ENCODE measurements at places on chromosomes 5 and 9.
A peak's percentile ranks its signal among the peaks of the same experiment; 100 is the strongest.

DNA sequence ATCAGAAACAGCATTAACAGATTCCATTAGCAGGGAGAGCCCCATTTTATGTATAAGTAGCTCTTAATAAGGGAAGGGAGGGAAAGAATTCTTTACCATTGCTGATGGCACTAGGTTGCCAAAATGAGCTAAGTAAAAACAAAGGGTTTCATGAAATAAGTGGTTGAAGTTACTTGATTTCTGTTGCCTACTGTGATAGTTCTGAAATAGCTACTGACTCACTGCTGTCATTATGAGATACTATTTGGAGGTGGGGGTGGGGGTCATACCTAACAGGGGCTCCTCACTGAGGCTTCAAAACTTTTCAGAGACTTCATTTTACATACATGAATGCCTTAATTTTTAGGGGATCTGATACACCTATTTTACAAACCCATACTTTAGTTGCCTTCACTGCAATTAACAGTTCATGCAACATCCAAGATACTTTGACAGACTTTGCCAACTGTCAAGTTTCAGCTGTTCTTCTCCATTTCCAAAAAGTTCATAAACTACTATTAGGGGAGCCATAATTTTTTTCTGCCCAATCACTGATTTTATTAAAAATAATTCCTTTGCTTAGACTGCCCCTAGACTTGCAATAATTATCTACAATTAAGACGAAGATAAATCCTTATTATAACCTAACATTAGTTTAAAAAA lies 4.6 kb downstream of the HOMER1 start:
- DNase-seq = no peak

DNA sequence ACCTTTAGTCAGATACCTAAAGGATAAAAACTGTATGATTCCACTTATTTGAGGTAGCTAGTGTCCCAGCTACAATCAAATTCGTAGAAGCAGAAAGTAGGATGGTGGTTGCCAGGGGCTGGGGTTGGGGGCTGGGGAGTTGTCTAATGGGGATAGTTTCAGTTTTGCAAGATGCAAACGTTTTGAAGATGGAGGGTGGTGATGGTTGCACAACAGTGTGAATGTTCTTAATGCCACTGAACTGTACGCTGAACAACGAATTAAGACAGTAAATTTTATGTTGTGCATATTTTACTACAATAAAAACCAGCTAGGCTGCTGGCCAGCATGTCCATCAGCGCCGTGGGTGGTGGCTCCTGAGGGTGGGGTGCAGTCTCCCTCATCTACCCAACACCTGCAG lies 137.8 kb downstream of the GADD45G start:
- DNase-seq = no peak

GRCh38 chr9:8331507-8332330 lies 532.1 kb upstream of the DMAC1 start:
- no peak for DNase-seq

- DNase-seq = no peak
Measured at GRCh38 chr5:169009123-169009522, 291.8 kb downstream of the SLIT3 start.

DNA sequence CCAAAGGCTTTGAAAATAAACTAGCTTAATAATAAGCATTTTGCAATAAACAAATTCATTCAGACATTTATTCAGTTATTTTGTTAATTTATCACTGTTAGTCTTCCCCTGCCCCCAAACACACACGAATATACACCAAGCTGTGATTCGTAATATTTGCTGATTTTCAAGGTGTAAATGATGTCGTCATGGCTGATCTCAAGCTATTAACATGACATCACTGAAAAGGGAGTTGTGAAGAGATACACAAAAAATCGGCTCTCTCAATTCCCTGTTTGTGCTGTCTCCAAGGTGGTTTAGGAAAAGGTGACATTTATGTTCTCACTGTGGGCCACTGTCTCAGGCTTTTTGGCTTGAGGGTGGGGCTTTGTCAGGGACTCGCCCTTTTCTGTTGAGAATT lies 413.3 kb downstream of the CDH9 start:
- no peak for DNase-seq

DNA sequence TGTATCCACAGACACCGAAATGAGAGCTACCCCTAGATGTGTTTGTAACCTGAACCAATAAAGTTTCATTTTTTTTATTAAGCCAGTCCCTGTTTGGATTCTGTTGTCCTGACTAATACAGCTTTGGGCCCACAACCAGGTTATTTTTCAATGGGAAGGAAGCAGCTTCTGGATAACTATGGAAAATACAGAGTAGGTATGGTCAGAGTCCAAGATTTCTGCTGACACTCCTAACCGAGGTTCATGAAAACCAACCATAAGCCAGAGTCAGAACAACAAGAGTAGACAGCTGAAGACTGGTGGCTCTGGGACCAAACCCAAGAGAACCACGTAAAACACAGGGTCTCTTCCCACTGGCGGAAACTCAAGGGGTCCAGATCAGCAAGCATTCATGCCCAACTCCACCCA lies 10.8 kb downstream of the KLF9 start:
- no peak for DNase-seq

GRCh38 chr5:159547466-159548195 lies 217.3 kb upstream of the IL12B start:
- no peak for DNase-seq

GRCh38 chr5:95172659-95173058 lies 112.2 kb downstream of the MCTP1 start:
- no peak for DNase-seq

GRCh38 chr9:93486268-93486667 lies 32.9 kb upstream of the FAM120AOS start:
- no peak for DNase-seq

GRCh38 chr9:89808756-89809181 lies 204.0 kb downstream of the GADD45G start:
- no peak for DNase-seq

GRCh38 chr9:133676450-133676849 lies 40.3 kb downstream of the DBH start:
- no peak for DNase-seq

DNA sequence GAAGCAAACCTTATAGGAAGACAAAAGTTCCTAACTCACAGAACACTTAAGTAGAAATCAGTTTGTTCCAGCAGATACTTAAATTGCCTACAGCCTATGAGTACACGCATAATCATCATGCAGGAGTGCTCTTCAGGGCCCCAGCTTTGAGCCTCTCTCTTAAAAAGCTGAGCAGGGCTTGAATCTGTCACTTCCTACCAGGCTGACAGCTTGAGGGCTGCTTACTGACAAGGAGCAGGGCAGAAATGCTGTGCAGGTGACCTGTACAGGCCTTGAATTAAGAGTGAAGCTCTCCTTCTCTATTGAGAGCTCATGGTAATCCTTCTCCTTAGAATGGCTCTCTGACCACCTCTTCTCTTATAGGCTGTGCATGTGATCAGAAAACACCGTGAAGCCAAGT lies 66.5 kb upstream of the MAST4 start:
- no peak for DNase-seq

DNA sequence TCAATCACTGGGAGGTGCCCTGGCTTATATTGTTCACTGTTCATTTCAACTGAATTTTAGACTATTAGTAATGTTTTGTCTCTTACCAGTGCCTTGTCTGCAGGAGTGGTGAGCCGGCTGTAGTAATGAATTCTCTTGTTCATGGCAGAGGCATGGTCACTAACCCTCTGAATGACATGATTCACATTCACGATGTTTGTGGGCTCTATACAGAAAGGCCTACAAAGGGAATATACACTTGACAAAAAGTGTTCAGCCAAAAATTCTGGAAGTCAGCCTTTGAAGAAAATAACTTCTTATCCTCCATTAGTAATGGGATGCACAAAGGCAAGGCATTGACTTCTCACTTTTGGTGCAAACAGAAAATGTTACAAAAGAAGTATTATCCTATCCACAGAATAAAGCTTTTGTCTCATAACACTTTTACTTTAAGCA lies 39.6 kb downstream of the SLC38A9 start:
- DNase-seq = no peak

- DNase-seq = peak; percentile 55
Measured at GRCh38 chr9:90000925-90001324, 396.1 kb downstream of the GADD45G start.

DNA sequence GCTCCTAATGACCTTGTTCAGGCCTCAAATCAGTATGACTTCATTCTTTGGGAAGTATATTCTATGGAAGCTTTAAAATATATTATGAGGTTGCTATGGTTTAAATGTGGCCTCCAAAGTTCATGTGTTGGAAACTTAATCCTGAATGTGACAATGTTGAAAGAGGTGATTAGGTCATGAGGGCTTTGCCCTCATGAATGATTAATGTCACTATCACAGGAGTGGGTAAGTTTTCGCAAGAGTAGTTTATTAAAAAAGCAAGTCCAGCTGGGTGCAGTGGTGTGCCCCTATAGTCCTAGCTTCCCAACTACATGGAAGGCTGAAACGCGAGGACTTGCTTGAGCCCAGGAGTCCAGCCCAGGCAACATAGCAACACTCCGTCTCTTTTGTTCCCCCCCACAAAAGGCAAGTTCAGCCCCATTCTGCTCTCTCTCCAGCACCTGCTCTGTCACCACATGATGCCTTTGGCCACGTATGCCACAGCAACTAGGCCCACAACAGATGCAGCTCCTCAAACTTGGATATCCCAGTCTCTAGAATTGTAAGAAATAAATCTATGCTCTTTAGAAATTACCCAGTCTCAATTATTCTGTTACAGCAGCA lies 105.3 kb downstream of the SIL1 start:
- DNase-seq = no peak

DNA sequence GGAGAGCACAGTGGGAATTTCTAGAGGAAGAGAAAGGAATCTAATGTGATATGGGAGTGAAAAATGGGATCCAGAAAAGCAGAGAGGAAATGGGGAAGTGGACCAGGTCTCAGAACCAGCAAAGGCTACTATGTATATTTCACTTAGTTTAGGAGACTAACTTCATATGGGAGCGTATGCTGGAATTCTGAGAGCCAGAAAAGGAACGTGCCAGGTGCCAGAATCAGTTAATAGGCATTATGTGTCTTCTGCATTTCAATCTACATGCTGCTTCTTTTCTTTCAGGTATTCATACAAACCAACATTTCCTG lies 28.5 kb upstream of the IFNA14 start:
- DNase-seq = no peak

GRCh38 chr9:72382405-72382804 lies 17.4 kb upstream of the ZFAND5 start:
- DNase-seq = no peak

DNA sequence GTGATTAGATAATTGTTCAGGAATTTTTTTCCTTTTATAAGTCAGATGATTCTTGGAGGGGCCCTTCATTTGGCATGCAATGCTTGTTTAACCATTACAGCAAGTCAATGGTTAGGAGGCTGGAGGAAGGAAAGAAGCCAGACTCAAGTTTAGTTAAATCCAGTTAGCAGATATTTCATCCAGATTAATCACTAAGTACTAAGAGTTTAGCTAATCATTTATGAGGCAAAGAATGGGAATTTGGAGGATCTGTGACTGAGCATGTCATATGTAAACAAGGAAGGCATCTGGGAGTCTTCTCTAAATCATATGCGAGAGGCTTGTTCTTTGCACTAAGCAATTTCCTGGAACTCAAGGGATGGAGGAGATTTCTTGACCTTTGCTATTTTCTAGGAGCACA lies 145.3 kb upstream of the SGCD start:
- no peak for DNase-seq

GRCh38 chr9:137267933-137268355 lies 9.6 kb upstream of the TOR4A start:
- no peak for DNase-seq

- no peak for DNase-seq
Measured at GRCh38 chr5:74762599-74762998, 4.3 kb downstream of the GFM2 start.

GRCh38 chr9:128933731-128934130 lies 12.9 kb downstream of the PHYHD1 start:
- DNase-seq = no peak

GRCh38 chr9:32991897-32992594 lies 9.4 kb downstream of the APTX start:
- DNase-seq = no peak

GRCh38 chr5:143094087-143094521 lies 309.4 kb downstream of the NR3C1 start:
- no peak for DNase-seq

DNA sequence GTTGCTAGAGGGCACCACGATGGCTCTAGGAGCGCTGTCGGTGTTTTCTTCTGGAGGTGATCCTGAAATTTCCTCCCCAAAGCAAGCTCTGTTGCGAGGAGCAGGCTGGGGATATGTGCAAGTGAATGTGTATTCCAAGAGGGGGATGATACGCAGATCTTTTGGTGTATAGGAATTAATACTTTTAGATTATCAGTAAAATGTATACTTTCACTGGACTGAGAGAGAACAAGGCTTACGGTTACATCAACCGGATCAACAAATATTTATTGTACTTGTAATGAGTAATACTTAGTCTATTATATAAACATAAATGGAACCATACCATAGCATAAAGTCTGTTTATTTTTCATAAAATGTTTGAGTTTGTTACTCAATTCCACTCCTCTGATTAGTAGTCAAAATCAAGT lies 632 bp upstream of the PRKAA1 start:
- peak; percentile 62 for DNase-seq

GRCh38 chr5:60362158-60362557 lies 337.8 kb downstream of the DEPDC1B start:
- no peak for DNase-seq

DNA sequence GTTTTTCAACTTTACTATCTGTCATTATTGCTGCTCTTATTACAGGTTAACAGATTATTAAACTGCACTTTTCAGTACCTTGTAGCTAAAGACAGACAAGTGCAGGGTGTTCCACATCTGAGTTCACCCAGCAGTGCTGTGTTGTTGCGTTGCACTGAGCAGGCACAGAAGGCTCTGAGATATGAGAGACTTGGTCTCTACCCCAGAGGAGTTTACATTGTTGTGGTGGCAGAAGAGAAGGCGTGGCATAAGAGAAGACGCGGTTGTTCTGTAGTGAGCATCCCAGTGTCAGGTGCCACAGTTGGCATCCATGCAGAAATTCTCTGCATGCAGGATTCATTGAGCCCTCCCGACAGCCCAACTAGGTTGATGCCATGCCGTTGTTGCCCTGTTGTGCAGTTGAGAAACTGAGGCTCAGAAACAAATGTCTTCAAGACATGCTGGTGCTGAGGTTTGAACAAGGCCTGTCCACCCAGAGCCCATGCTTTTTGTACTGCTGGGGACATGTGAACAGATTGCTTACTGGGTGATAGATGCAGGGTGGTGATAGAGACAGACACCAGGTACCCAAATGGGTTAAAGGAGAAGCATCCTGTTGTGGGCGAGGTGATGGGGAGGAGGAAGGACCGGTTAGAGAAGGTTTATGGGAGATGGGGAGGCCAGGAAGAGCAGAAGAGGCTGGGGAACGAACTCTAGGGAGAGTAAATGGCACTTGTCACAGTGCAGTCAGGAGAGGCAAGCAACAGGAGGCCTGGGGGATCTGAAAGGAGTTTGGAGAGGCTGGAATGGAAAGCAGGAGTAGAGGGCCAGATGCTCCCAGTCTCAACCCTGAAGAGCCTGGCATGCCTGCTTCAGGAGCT lies 8.2 kb downstream of the ABL1 start:
- DNase-seq = no peak

- no peak for DNase-seq
Measured at GRCh38 chr5:16028708-16029107, 150.9 kb downstream of the MARCHF11 start.

DNA sequence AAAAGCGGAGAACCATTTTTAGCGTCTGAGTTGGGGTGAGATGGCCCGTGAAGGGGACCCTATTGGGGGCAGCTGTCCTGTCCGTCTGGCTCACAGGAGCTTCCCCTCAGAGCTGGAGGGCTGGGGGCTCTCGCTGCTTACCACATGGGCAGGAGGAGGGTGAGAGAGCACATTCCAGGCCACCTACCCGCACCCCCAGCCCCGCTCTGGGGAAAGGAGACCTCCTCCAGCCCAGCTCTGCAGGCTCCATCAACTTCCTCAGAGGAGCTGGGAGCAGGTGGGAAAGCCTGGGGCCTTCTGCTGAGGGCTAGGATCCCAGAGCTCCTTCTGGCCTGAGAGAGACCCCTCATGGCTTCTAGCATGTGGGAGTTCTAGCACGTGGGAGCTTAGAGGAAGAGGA lies 27.1 kb upstream of the SPTLC1 start:
- no peak for DNase-seq

Data from NCI-H1092 treated with DMSO at 0.1 percent for 48 hours (cell line).